ENCODE measurements at places on chromosomes 13 and 19. TPM values are rescaled to one million over a fixed set of nuclear protein-coding genes. Genes with fewer than 3 reads are reported as not detected.

DNA sequence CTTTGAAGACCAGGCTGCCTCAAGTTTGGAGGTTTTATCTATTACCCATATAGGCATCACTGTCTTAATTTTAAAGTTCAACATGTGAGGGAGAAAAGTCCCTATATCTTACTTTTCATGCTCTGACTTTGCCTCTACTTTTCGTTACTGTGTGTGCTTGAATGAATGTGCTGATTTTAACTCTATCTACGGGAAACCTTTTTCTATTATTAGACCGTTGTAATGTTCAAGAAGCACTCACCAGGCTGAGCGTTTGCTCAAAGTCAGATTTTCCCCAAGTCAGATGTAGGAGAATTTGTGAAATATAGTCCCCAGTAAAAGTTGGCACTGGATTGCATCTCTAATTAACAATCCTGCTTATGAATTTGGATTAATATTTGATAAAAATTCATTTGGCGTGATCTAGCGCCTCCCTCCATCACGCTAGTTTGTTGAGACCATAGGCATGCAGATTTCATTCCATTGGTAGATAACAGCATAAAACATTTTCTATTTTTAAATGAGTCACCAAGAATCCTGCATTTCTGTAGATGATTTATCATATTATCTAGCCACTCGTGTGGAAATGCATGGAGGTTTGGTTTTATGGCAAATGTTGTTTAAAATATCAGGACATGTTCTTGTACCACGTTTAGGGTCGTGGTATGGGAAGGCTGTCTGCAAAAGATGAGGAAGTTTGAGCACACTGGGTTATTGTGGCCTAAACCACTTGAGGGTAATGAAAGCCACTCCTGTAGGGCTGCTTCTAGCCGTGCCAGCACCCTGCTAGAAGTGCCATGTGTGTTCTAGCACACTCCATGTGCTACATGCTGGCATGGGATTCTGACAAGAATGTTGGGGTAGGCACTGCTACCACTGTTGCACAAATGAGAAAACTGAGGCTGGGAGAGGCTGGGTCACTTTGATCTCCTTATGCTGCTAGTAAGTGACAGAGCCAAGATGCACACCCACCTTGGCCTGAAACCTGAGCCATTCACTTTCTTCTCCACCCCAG is 179.4 kb downstream of the FGF9 start:
- H3K4me3 ChIP-seq = no peak overlapping the region
- H3K4me1 ChIP-seq = no peaks in the 10 kb centered on the region
- no peaks in the 10 kb centered on the region for H3K27me3 ChIP-seq
- no peaks in the 10 kb centered on the region for H3K36me3 ChIP-seq
- no peak overlapping the region for H3K27ac ChIP-seq
- no peak for DNase-seq

COX7A1 gene
- 15.8 TPM for total RNA-seq

DNA sequence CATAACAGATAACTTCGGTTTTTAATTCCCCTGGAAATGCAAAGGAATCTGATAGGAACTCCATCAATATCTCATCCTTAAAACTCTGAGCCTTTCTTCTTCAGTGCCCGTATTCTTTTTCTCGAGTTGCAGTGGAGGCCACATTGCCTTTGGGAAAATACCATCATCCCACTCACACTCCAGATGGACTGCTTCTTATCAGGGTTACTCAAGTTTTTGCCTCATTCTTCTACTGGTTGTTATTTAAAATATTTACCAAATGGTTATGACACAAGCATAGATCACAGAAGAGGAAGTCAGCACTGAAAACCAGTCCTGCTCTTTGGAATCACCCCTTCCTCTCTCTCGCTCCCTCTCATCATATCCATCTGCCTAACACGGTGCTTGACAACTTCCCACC is 1020.5 kb upstream of the SLC10A2 start:
- no peaks in the 10 kb centered on the region for H3K36me3 ChIP-seq
- DNase-seq = no peak
- H3K27ac ChIP-seq = no peak overlapping the region
- H3K4me1 ChIP-seq = no peaks in the 10 kb centered on the region
- no peak overlapping the region for H3K4me3 ChIP-seq
- no peaks in the 10 kb centered on the region for H3K27me3 ChIP-seq

DNA sequence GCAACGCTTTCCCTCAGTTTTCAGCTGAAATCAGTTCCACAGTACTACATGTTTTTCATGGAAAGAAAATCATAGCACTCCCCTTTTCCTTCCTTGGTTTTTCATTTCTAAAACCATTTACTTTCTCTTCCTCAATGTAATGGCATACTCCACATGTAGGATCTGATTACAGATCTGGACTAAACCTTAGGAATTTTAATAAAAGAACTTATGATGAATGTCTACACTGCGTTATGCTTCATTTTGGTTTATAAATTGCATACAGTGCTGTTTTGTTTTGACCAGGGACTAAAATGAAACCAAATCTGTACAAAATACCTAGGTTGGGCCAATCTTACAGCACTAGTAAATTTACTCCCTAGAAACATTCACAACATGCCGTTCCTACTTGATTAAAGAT is 589.9 kb downstream of the TBC1D4 start:
- no peak overlapping the region for H3K4me3 ChIP-seq
- DNase-seq = no peak
- H3K4me1 ChIP-seq = no peaks in the 10 kb centered on the region

DNA sequence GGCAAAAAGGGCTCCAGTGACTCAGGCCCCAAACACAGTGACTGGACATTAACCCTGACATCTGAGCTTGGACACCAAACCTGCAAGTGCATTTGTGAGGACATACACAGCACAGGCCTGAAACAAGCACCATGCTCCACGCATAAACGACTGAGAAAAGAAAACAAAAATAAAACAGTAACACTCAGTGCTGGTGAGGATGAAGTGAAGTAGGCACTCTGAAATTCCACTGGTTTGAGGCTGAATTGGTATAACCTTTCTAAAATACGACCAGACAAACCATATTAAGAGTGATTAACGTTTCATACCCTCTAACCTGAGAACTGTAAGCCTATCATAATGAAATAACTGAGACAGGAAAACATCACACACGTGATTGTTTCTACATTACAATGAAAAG is 5.5 kb downstream of the SLC35E1 start:
- no peak for DNase-seq
- no peak overlapping the region for H3K4me3 ChIP-seq
- H3K27ac ChIP-seq = peak overlapping the region; percentile 59

DNA sequence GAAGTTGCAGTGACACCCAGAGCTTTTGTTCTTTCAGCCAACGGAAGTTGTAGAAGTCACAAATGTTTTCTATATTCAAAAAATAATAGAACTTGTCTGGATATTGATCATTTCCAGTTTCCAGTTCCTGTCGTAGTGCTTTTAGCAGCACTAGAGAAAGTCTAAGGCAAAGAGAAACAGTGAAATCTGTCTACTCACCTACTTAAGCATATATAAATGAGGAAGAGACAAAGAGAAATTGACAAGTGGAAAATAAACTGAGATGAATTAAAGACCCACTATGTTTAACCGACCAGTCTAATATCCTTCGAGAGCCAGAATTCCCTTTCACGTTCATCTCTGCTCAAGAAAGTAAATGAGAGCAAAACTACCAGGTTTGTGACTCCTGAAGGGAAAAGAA is 36.7 kb downstream of the DACH1 start:
- DNase-seq = no peak
- H3K36me3 ChIP-seq = no peaks in the 10 kb centered on the region
- H3K4me1 ChIP-seq = no peaks in the 10 kb centered on the region
- no peak overlapping the region for H3K4me3 ChIP-seq
- H3K27me3 ChIP-seq = no peaks in the 10 kb centered on the region

DNA sequence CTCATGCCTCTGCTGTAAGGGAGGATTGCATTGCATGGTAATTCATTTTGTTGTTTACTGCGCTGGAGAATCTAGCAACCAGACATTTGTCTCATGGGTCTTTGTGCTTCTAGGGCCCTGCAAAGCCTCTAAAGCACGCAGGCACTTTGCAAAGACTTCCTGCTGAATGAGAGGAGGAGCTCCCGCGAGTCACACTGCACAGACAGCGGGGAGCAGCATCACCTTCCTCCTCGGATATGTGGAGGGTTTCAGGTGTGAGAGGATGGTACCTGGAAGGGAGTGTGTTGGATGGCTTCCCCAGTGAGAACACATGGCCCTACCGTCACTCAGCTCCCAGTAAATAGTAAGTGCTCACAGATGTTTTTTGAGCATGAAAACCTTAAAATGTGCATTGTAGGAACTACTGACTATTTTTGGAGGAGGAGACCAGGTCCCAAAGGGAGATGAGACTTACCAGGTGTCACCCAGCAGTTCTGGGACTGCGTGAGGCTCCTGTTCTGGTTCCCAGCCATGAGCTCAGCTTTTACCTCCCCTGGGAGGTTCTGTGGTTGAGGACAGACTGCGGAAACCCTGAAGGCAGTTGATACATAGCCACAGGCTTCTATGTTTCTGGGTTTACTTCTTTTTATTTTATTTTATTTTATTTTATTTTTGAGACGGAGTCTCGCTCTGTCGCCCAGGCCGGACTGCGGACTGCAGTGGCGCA is 278.0 kb downstream of the FGF9 start:
- H3K27me3 ChIP-seq = no peaks in the 10 kb centered on the region
- no peaks in the 10 kb centered on the region for H3K4me1 ChIP-seq
- DNase-seq = no peak
- no peak overlapping the region for H3K27ac ChIP-seq

GPR12 gene
- total RNA-seq = not detected
